ENCODE measurements at places on chromosomes 7 and 10. TPM values are rescaled to one million over a fixed set of nuclear protein-coding genes. Genes with fewer than 3 reads are reported as not detected.

- peaks cover 8% of the 10 kb centered on the region for H3K4me1 ChIP-seq
- no peak for DNase-seq
- H3K27me3 ChIP-seq = no peaks in the 10 kb centered on the region
- no peak overlapping the region for H3K4me3 ChIP-seq
- peak overlapping the region; percentile 63 for H3K27ac ChIP-seq
Measured at GRCh38 chr7:134454277-134454676, 4.6 kb downstream of the AKR1B1 start.

The TMEM26 gene
- 5.8 TPM for total RNA-seq

DNA sequence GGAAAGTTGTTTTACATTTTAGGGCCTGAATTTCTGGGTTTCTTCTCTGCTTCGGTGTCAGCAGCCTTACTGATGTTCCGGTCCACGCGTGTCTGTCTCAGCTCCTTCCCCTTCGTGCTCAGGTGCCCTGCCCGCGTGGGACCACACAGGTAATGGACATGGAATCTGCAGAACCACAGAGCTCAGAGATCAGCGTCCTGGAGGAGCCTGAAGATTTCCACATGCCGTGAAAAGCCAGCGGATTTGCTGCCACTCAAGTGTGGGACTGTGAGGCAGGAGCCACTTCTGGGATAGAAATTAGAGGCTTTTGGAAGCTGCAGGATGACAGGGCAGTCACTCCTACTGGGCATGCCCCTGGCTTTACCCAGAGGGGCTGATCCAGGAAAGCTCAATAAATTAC lies 666.1 kb upstream of the FOXK1 start:
- H3K27me3 ChIP-seq = no peaks in the 10 kb centered on the region
- no peak for DNase-seq

The ZNF680 gene
- total RNA-seq = 11.1 TPM

The SPDYE5 gene
- not detected for total RNA-seq

GRCh38 chr10:11193001-11193551 lies 175.4 kb downstream of the CELF2 start:
- H3K4me3 ChIP-seq = no peak overlapping the region
- H3K36me3 ChIP-seq = no peaks in the 10 kb centered on the region
- DNase-seq = no peak
- no peaks in the 10 kb centered on the region for H3K4me1 ChIP-seq
- H3K27ac ChIP-seq = peak overlapping the region; percentile 10

GRCh38 chr10:124699471-124700292 lies 44.5 kb downstream of the FAM53B start:
- H3K27me3 ChIP-seq = no peaks in the 10 kb centered on the region
- DNase-seq = no peak
- H3K27ac ChIP-seq = peak overlapping the region; percentile 94
- no peak overlapping the region for H3K4me3 ChIP-seq
- peaks cover 18% of the 10 kb centered on the region for H3K36me3 ChIP-seq
